ENCODE measurements at places on chromosomes 12 and 14.

GRCh38 chr12:96177013-96177412 lies 17.2 kb upstream of the ELK3 start:
- DNase-seq, result peak; percentile 36

GRCh38 chr12:131176266-131176665 lies 222.6 kb downstream of the ADGRD1 start:
- no peak for DNase-seq

DNA sequence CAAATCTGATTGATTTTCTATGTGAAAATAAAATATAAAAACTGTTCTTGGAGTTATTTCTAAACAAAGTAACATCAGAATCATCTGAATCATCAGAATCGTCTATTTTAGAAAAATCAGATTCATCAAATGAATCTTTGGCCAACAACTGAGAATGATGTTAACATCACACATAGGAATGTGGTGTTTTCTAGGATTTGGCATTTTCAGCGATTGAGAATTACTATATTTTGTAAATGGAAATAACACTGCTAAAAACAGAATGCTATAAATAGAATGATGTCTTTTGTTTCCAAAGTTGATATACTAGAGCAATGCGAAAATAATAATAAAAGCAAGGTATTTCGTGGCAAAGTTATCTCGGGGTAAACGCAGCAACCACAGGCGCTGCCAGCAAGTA lies 73.9 kb upstream of the EVL start:
- DNase-seq, result no peak

DNA sequence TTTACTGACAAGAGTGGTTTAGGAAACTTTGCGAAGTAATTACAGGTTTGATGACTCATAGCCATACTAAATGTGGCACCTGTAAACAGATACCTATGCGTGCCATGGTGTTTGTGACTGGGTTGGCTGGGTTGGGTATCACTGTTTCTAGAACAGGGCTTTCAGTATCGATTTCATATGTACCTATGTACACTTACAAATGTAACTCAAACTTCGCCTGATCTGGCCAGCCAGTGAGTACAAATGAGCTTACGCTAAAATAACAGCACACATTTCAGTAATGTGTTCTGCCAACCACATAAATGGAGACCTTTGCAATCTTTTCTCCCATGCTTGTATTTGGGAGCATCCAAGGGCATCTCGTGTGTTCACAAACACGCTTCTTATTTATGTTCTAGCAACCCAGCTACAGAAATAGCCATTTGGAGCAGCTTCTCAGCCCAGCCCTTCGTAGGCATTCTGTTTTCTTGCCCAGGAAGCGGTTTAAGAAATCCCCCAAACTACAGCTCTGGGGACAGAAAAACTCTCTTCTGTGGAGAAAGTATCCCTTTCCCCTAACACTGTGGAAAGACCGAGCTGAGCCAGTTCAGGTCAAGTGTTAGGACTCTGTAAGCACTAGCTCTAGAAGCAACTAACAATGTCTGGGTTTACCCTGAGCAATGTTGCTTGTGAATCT lies 42.3 kb upstream of the MDM1 start:
- peak; percentile 70 for DNase-seq

DNA sequence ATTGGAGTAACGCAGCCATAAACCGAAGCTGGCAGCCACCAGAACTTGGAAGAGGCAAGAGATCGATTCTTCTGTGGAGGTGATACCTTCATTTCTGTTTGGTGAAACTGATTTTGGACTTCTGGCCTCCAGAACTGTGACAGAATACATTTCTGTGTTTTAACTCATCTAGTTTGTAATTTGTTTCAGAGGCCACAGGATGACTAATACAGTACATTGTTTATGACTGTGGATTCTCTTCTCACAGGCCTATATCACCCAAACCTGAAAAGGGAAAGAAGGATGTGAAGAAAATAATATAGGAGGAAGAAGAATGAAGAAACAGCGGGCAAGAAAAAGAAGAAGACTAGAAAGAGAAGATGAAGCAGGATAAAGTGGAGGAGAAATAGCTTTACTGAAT lies 263.8 kb upstream of the DIO2 start:
- DNase-seq, result no peak

DNA sequence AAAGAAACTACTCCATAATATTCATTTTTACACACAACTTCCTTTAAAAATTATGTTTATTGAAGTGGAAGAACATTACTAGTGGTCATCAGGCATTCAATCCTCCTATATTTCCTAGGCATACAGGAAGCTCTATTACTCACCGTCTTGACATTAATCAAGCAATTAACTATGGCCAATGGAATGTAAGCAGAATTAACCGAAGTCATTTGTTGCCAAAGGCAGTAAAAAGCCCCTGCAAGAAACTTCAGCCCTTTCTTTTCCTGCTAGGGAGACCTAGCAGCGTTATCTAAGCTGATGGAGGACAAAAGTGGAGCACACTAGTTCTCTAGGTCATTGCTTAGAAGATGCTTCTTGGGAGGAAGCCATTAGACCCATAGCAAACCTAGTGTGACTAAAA lies 399.6 kb downstream of the KCNH5 start:
- no peak for DNase-seq

DNA sequence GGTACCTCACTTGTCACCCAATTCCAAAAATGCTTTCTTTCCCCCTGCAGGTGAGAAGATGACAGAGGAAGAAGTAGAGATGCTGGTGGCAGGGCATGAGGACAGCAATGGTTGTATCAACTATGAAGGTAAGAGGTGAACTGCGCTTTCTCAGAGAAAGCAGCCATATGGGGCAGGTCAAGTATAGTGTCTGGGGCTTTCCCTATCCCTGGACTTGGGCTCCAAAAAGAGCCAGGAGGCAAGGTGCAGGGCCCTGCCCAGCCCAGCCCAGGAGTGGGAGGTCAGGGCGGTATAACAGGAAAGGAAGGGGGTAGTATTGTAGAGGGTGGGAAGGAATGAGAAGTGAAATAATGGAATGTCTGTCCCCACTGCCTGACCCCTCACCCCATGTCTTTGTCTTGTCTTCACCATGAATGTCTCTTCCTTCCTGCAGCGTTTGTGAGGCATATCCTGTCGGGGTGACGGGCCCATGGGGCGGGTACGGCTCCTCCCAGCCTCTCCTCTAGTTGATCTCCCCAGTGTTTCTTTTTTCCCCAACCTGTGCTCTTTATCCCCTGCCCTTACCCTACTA lies 2.1 kb downstream of the MYL6 start:
- DNase-seq, result peak; percentile 79

- DNase-seq, result no peak
Observed at GRCh38 chr12:89648211-89648930, 60.3 kb downstream of the ATP2B1 start.

GRCh38 chr12:94286583-94287244 lies 138.3 kb downstream of the PLXNC1 start:
- DNase-seq, result no peak

DNA sequence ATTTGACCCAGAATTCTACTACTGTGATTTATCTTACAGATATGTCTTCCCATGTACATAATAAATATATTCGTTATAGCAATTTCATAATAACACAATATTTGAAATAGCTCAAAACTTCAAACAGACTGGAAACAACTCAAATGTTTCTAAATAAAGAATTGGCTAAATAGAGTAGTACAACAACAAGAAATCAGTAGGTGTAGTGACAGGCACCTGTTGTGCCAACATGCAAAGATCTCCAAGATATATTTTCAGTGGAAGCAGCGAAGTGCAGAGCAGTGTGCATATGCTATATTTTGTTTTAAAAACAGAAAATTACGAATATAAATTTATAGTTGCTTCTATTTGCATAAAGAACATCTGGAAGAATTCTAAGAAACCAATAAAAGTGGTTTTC lies 60.9 kb downstream of the GRIP1 start:
- no peak for DNase-seq

GRCh38 chr12:28807535-28807934 lies 341.5 kb upstream of the FAR2 start:
- no peak for DNase-seq

GRCh38 chr14:49159081-49159480 lies 427.1 kb downstream of the RPS29 start:
- no peak for DNase-seq

- no peak for DNase-seq
Observed at GRCh38 chr14:89143595-89143994, 273.4 kb downstream of the FOXN3 start.

GRCh38 chr12:88142610-88142991 lies 494 bp downstream of the TMTC3 start:
- DNase-seq, result no peak

DNA sequence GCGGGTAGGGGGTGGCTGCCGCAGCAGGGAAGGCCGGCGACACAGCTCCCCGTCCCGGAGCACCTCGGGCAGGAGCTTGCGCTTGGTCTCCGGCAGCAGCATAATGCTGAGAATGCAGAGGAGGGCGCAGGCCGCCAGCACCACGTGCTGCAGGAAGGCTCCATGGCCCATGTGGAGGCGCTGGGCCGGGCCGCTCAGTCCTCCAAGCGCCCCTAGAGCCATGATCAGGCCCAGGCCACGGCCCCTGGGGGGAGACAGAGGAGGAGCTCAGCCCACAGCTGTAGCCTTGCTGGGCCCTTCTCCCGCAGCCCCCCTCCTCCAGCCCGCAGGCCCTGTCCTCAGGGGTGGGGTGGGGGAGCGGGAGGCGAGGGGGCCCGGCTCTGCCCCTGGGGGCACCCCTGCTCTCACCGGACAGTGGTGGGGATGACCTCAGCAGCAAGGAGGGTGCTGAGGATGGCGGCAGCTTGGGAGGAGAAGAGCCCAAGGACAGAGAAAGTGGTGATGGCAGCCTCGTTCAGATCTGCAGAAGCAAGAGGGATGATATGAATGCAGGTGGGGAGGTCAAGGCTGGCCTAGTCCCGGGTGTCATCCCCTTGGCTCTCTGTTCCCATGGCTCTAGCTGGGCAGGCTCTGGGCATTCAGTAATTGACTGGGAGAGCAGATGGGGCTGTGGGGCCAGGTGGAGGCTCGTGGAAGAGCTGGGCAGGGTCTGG lies 5.8 kb downstream of the SLC22A17 start:
- DNase-seq, result no peak

DNA sequence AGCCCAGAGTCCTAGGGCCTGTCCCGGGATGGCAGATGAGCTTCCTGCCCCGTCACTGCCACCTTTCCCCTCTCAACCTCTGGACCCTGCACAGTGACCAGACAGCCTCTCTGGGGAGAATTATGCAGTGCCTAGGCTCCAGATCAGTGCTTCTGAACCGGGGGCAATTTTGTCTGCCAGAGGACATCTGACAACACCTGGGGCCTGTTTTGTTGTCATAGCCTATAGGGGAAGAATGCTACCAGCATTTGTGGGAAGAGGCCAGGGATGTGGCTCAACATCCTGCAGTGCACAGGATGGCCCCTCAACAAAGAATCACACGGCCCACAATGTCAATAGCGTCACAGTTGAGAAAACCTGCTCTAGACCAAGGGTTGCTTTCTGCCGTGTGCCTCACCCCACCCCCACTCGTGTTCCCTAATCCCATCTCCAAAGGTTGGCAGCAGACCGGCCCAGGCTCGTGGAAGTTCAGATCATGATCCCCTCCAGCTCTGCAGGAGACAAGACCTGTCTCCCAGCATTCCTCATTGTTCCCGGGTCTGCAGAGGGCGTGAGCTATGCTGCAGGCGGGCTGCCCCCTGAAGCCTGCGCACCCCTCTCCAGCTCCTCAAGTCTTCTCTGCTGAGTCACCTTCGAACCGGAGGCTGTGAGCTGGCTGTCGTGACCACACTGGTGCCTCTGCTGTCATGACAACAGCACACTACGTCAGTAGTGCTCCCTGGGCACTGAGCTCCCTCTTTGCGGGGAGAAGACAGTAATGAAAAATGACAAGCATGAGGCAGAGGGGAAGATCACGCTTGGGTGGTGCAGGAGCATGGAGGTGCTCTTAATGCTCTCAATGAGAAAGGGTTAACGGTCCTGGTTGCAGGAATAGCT lies 2.0 kb upstream of the GAPDH start:
- peak; percentile 86 for DNase-seq

DNA sequence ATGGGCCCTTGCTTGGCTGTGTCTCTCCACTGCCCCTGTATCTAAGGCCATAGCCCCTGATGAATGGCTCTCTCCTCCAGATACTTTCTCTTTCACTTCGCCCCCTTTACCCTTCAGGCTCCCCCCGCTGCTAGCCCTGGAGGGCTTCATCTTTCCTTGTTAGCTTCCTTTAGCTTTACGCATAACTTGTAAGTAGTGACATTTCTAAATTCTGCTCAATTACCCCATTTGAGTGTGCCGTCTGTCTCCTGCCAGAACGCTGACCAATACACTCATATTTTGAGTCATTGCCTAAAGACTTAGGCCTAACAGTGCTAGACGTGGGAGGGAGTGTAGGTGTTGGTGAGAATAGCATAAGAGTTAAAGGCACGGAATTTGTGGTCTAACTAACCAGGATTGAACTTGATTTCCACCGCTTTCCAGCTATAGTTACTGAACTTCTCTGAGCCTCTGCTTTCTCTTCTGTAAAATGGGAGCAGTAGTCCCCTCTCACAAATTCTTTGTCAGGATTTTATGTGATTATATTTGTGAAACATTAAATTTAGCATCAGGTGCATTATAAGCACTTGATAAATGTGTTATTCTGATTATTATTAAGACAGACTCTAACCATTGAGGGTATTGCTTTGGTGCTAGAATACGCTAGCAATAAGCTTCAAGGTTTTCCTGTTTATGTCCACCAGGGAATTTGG lies 129.3 kb downstream of the ZFP36L1 start:
- peak; percentile 37 for DNase-seq

GRCh38 chr12:120156315-120157259 lies 37.9 kb downstream of the GCN1 start:
- peak; percentile 4 for DNase-seq

DNA sequence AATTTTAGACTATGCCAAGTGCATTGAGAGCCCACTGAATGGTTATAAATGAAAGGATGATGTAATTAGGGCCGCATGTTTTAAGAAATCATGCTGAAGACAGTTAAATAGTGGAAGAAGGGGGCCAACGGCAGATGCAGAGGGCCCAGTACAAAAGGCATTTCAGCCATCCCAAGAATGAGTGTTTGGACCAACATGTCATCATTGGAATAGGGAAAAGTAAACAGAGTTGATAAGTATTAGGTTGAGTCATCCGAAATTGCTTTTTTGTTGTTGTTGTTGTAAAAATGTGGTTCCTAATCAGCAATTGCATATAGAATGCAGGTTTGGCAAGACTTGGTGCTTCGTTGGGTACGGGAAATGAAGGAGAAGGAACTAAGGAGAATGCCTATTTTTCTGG lies 29.5 kb downstream of the BMP4 start:
- DNase-seq, result no peak

GRCh38 chr12:49568442-49569162 lies 660 bp upstream of the MCRS1 start:
- DNase-seq, result no peak

DNA sequence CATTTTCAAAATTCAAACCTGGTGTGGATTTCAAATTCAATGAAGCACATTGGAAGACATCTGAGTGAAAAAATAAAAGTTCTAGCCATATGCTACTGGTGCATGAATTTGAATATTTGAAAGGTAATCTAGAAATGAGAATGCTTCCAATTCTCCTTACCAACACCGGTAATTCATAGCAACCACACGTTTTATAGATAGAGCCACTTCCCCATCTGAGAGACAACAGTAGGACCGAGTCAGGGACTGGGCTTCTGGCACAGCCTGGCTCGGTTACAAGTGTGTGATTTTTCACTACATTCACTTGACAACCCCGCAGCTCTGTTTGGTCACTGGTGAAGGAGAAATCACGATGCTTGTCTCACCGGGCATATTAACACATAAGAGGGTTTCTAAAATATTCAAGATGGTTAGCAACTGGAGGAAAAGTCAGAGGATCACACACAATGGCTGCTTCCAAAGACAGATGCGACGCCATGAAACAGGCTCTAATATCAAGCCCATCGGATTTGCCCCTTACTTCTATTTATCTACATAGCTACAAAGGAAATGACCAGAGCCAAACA lies 86.5 kb upstream of the FOXN3 start:
- DNase-seq, result no peak

GRCh38 chr14:23366426-23366921 lies 1.5 kb upstream of the EFS start:
- no peak for DNase-seq

GRCh38 chr12:23006413-23006812 lies 381.4 kb downstream of the ETNK1 start:
- no peak for DNase-seq

All from CD4-positive, alpha-beta T cell treated with Interleukin-17A for 1 hour (primary cell).